T47D (cell line): ENCODE measurements at places on chromosomes 1 and 21.

- no peak for DNase-seq
These were observed 35.0 kb upstream of the VWA5B1 start for GRCh38 chr1:20255666-20256065.

- DNase-seq: no peak
These were observed 105.0 kb downstream of the MATN1 start for GRCh38 chr1:30618335-30618747.

- no peak for DNase-seq
These were observed 709.1 kb downstream of the PTPRU start for GRCh38 chr1:29945426-29945825.

GRCh38 chr1:210627755-210628154, 299.1 kb downstream of the HHAT start:
- no peak for DNase-seq

DNA sequence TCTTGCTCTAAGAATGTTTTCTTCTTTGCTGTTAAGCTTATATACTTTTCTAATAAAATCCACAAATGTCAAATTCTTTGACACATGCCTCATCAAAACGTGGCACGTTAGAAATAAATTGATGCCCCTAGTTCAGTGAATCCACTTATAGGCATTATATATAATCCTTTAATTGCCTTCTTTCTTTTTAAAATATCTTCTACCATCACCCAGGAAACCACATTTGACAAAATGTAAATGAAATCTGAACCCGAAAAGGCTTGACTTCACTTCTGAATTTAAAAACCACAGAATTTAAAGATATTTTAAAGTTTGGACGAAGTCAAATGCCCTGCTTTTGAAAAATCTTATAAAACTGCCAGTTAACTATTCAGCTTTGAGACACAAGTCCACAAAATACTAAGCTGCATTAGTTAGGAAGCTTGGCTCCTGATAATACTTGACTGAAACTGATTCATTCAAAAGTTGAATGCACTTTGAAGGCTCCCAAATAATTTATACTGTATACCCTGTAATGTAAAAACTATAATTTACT, 22.4 kb upstream of the KIFAP3 start:
- DNase-seq: no peak

DNA sequence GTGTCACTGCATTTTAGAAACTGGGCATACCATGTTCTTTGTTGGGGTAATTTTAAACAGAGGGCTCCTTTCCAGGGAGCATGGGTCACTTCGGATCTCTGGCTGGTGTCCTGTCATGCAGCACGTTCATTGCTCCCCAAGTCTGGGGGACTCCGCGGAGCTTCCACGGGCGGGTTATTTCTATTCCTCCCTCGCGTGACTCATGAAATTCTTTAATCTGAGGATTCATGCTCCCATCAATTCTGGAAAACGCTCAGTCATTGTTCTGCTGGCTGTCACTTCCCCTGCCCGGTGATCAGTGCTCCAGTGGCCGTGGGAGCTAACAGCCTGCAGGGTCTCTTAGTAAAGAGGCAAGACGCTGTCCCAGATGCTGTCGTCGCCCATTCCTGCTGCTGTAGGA, 28.1 kb downstream of the CFAP74 start:
- DNase-seq: no peak

DNA sequence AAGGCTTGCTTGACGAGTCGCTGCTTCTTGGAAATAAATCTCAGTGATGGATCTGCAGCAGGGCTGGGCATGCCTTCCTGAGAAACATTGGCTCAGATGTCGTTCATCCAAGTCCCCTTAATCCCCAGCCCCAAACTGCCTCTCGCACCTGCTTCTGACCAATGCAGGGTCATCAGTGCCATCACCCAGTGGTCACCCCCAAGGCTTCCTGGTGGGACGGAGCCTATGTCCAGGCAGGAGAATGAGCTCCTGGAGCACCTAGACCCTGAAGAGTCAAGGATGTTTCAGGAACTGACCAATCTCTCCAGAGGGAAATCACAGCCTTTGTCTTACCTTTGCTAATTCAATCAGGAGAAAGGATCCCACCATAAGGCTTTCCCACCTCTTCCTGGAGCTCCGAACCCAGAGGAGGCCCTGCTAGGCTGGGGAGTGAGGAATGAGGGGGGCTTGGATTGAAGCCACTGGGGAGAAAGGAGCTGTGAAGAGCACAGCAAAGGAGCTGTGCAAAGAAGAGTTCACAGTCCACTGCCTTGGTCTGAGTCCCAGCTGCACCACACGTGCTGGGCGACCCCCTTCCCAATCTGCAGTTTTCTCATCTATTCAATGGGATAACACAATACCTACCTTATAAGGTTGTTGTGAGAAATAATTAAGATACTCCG, 416.1 kb downstream of the NPHP4 start:
- no peak for DNase-seq

DNA sequence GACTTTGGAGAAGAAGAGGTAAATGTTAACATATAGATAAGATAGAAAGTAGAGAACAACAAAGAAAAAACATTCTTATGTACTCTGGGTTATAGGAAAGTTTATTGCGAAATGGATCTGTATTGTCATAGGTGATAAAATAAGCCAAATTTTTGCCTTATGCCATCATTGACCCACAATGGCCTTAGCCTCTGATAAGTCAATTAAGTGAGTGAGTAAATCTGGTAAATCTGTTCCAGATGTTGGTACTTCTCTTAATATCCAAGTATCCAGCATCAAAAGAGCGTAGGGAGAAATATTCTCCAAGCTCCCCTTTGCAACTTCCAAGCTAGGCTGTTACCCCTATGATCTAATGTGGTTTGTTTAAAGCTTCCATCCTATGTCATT, 38.3 kb upstream of the CLCA4 start:
- DNase-seq: no peak

- DNase-seq: no peak
These were observed 76.4 kb downstream of the EVI5 start for GRCh38 chr1:92708368-92708950.

DNA sequence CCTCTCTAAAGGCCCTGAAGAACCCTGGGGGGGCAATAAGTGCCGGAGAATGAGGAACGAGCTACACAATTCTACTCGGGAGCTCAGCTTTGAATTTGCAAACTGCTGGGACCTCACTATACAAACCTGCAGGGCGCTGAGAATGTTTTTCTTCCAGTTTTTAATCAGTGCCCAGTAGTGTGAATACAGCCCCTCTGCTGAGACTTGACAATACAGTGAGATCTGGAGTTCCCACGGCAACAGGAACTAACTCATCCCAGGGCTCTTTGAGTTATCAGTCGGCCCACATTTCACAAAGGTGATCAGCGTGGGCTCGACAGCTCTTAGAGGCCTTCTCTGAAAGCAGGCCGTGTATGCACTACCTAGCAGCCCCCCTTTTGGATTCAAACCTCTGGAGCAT, 41.7 kb downstream of the TMEM53 start:
- DNase-seq: no peak

DNA sequence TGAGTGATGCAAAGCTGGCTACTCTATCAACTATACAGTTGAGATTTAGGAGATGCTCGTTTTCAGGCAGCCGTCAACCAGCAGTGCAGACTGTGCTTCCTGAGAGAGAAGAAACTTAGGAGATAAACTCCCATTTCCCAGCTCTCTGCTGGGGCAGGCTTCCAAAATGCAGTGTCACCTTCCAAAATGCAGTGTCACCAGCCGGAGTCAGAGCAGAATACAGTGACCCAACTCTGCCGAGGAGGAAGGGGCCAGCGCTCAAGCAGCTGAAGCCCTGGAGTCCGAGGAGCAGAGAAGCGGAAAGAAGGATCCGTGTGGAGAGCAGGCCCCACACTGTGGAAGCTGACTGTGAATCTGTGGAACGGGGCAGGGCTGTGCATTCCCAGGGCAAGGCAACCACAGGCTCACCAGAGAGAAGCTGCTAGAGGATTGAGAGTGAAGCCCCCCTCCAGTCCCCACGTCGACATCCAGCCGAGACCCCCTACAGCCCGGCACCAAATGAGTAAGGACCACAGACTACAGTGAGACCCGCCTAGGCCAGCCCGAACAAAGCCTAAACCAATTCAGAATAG, 703 bp upstream of the KRTAP12-1 start:
- DNase-seq: no peak

DNA sequence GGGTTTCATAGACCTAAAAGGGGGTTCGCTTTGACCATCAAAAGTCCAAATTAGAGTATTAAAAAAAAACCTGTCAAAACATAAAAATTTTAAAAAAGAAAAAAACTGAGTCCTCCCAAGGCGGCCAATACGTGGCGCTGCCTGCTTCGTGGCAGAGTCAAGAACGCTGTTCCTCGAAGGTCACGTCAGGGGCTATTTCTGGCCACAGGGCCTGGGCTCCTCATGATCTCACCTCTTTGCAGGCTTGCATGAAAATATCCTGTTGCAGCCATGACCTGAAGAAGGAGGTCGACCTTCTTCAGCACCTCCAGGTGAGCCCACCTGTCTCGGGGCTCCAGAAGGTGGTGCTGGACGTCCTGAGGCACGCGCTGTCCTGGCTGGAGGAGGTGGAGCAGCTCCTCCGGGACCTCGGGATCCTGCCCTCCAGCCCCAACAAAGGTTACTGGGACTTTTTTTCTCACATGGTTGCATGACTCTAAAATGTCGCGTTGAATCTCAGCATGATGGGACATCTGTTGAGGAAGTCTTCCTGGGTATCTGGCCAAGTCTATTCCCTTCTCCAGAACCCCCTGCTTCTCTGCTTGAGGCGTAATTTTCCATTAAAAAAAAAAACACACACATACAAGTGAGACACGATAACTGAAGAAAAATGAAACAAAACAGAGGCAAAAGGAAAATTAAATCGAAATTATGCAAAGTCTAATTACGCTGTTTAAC, 80.4 kb upstream of the EFHD2 start:
- no peak for DNase-seq

DNA sequence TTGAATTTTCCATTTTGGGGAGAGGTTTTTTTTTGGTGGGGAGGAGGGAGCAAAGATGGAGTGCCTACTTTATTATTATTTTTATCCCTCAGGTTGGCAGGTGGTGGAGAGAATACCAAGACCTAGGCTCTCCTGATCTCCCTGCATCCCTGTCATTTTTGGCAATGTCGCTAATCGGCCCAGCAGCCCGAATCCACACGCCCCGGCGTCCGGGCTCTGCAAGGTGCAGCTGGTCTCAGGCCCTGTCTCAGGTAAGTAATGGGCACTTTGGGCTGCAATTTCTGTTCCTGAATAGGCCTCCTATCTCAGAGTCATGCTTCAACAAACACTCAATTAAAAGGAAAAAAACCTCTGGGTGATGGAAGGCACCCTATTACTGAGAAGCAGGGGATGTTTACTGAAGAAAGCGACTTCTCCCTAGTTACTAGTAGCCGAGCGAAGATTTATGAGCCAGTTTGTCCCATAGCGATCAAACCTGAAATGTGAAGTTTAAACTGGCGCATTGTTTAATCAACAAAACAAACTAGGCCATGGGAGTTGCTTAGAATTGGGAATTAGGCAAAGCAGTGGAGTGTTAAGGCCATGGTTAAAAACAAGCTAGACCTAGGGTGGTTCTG, 137.8 kb downstream of the RWDD3 start:
- peak; percentile 1 for DNase-seq

DNA sequence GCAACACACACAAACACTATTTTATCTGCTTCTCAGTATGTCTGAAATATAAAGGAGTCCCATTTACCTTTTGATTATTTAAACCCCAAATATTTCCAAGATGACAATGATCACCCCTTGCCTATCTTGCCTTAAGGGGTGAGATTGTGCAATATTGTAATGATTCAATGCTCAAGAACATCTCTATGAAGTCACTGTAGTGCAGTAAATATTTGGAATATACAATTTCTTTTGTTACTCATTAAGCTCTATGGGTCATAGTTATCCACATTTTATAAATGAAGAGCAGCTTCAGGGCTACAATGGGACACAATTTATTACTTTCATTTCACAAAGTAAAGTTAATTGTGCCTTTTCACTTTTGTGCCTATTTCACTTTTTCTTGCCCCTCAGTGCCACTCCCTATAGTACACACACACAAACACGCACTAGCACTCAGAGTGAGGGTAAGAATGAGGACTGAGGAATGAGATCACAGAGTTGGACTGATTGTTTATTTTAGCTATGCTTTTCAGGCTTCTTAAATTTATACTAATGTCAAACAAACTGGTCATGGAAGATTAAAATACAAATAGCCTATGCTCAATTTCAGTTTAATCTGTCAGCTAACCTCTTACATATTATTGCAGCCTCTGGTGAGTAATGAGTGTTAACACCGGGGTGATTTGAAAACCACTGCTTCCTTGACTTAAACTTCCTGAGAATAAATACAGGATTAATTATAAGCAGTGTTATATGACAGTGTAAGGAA, 521.0 kb upstream of the B3GALT2 start:
- no peak for DNase-seq

GRCh38 chr1:180215856-180216625, 14.0 kb upstream of the LHX4 start:
- no peak for DNase-seq

DNA sequence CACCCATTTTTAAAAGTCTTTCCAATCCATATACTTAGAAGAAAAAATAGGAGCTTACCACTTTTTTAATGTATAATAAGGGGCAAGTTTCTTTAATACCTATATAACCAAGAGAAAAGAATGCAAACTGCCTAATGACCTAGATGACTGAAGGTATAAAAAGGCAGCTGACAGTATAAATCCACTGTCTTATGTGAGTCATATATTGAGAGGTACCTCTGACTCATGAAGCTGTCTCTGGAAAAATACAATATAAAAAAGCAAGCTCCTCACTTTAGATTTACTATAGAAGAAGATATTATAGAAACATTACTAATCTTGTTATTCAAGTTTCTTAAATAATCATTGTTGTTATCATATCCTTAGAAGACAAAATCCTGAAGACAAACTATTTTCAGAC, 144.2 kb downstream of the VAV3 start:
- no peak for DNase-seq

DNA sequence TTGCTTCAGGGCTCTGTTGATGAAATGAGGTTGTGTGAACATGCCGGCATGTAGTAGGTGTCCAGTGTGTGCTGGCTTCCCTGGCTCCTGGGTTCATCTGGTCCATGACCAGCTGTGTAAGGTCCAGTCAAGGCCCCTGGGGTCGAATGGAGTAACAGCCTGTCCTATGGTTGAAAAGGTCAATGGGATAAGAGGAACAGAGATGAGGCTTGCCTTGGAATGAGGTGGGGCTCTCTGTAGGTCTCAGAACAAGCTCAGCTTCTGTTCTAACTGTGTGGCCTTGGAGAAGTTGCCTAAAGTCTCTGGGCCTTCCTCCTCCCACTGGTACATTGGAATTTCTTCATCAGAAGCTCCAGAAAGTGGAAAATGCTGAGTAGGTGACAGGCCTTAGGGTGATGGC, 26.6 kb downstream of the RPS6KA1 start:
- DNase-seq: no peak

DNA sequence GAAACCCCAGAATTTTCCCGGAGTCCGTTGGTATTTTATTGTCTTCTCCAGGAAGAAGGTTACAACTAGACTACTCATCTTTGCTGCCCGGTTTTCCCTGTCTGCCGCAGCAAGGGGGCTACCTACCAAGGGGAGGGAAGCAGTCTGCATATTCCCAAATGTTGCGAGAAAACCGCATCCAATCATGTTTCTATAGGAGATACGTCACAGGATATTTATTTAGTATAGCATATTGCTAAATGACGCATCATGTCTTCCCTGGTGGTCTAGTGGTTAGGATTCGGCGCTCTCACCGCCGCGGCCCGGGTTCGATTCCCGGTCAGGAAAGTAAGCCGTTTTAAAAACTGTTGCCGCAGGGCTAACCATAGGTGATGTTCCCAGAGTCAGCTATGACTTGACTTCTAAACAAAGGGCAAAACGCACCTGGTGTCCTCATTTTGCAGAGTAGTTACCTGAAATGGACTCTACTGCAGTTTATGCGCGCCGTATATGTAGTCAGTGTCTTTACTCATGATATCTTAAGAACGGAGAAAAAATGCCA, 15.2 kb upstream of the ZNF692 start:
- peak; percentile 92 for DNase-seq
